Mammary epithelial cell (primary cell): ENCODE measurements at places on chromosomes 2 and 18. TPM values are rescaled to one million over a fixed set of nuclear protein-coding genes. Genes with fewer than 3 reads are reported as not detected.

GRCh38 chr2:151943461-151943860 is 115.2 kb upstream of the ARL5A start:
- peak; percentile 75 for DNase-seq

GRCh38 chr2:135799738-135800137 is 37.2 kb downstream of the LCT start:
- no peak for DNase-seq

DNA sequence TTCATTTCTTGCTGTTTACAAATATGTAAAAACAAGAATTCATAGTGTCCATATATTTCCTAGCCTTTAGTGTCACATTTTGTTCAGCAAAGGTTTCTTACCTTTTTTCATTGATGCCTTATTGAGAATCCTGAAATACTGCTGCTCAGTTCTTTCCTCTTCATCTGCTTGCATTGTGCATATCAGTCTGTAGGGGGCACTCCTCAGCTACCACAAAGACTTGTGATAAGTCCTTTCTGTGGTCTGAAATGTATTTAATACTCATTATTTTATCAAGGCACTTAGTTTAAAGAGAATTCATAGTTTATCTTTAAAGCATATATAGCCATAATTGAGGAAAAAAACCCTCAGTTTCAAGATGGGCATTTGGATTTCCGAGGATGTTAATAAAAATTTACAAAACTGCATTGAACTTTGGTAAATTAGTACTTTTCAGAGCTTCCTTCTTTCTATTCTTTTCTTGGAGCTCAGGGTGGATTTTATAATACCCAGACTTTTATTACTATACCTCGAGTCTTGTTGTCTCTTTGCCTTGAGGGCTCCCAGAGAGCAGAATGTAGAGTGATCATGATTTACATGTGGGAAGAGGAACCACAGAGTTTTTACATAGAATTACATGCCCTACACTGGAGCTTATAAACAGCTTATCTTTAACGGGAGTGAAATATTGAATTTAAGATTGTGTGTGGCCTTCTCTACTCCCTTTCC is 570.1 kb downstream of the PLCL1 start:
- DNase-seq, result peak; percentile 42

GRCh38 chr2:223929571-223930102 is 15.5 kb downstream of the WDFY1 start:
- DNase-seq, result no peak

- peak; percentile 19 for DNase-seq
These were observed 61.4 kb downstream of the CPS1 start for GRCh38 chr2:210617732-210618330.

- peak; percentile 35 for DNase-seq
These were observed 858.5 kb upstream of the PIK3C3 start for GRCh38 chr18:41096504-41096903.

GRCh38 chr18:28588884-28589549 is 412.1 kb upstream of the CDH2 start:
- DNase-seq, result no peak

- no peak for DNase-seq
These were observed 165.4 kb downstream of the MYCN start for GRCh38 chr2:16105669-16106281.

- DNase-seq, result no peak
These were observed 25.3 kb downstream of the MMADHC start for GRCh38 chr2:149562324-149562723.

GRCh38 chr18:5951515-5952091 is 56.3 kb upstream of the TMEM200C start:
- no peak for DNase-seq

DNA sequence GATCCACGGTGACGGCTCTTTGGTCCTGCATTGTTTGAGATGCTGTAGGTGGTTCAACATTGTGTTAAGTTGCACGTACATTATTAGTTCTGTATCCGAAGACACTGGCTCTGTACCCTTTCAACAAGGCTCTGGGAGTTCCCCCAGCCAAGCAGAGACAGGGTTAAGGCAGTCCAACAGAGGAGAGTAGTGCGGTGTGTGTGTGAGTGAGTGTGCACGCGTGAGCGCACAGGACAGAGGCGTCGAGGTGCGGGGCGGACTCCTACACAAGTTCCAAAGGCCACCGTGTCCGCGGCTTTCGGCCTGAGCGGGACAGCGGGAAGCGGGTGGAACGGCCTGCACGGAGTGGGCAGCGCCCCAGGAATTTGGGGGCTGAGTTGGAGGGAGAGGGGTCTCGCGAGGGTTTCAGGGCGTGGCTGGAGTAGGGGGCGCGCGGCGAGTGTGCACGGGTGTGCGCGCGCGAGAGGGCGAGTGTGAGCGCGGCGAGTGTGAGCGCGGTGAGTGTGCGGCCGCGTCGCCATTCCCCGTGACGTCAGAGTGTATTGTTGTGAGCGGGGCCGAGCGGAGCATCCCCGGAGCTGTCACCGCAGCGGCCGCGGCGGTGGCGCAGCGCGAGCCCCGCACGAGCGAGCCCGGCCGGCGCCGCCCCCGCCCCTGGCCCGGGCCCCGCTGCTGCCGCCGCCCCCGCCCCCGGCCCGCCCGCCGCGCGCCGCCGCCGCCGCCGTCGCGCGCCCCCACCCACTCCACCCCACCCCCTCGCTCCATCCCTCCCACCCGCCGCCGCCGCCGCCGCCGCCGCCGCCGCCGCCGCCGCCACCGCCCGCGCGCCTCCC is at the start of gene ASXL3:
TSS of gene ASXL3 (plus strand) at position 535 of the 833 bp plus-strand sequence. CDS start 413 bp downstream, outside the sequence.
- no peak for DNase-seq

GRCh38 chr2:70710038-70710690 is 57.8 kb downstream of the ADD2 start:
- no peak for DNase-seq

GRCh38 chr2:43841949-43842865 is 3.4 kb downstream of the ABCG8 start:
- no peak for DNase-seq

GRCh38 chr2:204479557-204479956 is 65.7 kb upstream of the PARD3B start:
- DNase-seq, result no peak

DNA sequence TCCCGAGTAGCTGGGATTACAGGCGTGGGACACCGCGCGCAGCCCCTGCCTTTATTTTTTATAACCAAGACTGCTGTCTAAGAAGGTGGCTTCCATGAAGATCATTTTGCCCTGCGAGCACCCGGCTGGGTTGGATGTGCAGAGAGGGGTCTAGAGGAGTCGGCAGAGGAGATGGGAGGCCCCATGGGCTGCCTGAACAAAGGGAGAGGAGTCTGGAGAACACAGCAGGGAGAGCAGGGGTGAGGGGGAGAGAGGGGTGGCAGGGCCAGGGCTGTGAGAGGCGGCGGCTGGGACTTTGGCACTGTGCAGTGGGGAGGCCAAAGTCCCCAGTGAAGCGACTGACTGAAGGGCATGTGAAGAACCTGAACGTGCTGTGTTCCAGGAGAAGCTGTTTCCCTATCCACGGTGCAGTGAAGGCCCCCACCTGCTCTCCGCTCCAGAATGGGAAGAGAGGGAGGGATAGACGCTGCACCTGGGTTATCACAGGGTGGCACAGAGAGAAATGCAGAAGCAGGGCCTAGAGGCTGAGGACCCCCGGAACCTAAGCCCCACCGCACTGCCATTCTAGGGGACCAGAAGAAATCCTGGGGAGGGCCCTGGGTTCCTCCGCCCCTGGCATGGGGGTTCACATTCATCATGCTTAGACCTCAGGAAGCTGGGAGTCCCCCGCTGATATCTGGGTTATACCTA is 24.8 kb upstream of the FOSL2 start:
- no peak for DNase-seq

DNA sequence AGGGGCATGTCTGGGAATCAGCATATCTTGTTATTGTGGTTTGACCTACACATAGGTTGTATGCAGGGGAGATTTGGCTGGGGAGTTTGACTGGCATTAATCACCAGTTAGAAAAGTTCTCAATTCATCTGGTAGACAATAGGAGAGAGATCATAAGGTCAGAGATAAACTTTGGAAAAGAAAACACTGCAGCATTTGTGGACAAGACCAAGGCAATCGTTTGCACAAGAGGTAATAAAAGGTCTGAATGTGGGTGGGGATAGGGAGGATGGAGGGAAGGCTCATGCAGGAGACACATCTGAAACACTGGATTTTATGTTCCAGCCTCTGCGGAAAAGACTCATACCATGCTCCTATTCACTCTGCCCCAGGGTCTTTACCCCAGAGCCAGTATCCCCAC is 136.9 kb downstream of the MAIP1 start:
- DNase-seq, result no peak

- DNase-seq, result no peak
These were observed 3.6 kb upstream of the TSPYL6 start for GRCh38 chr2:54259413-54260240.

GRCh38 chr18:79570266-79571201 is 109.1 kb upstream of the CTDP1 start:
- no peak for DNase-seq

- DNase-seq, result no peak
These were observed 141.0 kb upstream of the BCL2L11 start for GRCh38 chr2:110979471-110980338.

DNA sequence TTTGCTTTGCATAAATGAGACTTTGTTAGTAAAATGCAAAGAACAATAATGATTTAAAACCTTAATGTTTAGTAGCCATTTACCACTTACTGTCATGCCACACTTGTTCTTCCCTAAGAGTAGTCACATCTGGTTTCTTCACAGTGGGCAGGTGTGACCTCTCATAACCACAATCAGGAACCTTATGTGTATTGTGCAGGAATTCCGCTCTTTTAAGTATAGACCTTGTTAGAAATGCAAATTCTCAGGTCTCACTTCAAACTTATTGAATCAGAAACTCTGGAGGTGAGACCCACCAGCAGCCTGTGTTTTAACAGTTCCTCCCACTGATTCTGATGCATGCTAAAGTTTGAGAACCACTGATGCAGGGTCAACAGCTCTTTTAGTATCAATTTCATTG is 518.8 kb upstream of the MEX3C start:
- DNase-seq, result no peak

DNA sequence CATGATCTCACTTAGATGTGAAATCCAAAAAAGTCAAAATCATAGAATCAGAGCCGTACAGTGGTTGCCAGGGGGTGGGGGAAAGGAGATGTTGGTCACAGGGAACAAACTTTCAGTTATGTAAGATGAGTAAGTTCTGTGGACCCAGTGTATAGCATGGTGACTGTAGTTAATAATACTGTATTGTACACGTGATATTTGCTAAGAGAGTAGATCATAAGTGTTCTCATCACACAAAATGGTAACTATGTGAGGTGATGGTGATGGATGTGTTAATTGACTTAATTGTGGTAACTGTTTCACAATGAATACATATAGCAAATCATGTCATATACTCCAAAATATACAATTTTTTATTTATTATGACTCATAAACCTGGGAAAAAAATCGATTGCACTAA is 202.1 kb upstream of the SMAD7 start:
- no peak for DNase-seq

DNA sequence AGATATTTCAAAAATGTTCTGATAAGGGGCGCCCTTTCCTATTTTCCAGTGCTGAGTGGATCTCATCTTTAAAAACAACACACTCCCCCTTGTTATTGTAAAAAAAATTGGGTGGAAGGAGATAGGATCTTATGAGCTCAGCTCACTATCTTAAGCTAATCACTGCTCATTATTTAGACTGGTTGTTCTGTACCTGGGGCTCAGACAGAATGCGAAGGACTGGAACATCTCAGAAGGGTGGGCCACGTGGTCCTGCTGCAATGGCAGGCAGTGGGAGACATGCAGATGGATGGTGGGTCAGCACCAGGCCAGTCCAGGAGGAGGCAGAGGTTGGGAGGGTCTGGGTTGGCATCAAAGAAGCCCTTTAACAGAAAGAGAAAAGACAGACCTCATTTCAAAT is 48.3 kb upstream of the GPR155 start:
- DNase-seq, result no peak

DNA sequence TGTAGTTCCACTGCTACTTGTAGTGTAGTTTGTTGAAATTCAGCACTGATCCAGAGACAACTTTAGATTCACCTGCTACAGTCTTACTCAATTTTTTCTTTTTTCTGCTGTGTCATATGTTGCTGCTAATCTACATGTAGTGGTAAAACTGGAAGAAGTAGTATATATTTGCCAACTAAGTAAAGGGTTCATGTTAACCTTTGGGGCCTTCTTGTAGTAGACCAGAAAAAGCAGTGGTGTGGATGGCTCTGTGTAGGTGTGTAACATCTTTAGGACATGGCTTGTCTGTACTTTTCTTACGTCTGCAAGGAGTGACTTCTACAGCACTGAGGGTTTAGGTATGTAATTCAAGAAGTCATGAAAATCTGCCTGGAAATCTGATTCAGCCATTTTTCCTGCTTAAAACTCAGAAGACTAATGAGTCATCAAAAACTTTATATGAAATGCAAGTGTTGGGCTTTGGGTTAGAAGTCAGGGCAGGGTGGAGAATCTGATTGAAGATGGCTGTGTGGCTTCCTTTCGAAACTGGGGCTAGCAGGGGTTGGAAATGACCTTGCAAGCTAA is 8.4 kb downstream of the PTPRM start:
- peak; percentile 44 for DNase-seq

DNA sequence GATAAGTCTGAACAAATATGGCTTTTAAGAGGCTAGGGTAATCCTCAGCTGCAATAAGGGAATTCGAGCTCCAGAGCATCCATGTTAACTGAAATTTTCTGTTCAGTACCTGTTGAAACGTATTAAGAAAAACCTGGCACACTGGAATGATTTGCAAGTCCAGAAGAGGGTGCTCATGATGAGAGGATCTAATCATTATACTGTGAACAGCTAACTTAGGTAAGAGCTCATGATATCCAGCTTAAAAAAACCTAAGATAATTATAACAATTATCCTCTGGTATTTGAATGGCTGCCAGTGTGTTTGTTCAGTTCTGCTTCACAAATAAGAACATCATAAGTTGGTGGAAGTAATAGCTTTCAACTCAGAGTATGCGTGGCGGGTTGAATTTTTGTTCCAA is 1118.3 kb upstream of the DDX18 start:
- DNase-seq, result no peak

Gene GPBAR1
- 0.83 TPM for total RNA-seq

Gene EN1
- not detected in 2 replicates for total RNA-seq

Gene STAMBP
- 52.2 TPM for total RNA-seq

Gene TACR1
- not detected for total RNA-seq

Gene ADD2
- total RNA-seq, result not detected in 2 replicates

Gene DRC1
- 0.33 TPM for total RNA-seq

Gene ITGB6
- 461 TPM for total RNA-seq

Gene MSGN1
- total RNA-seq, result not detected in 2 replicates

Gene RAB31
- 20.0 and 34.6 TPM in 2 replicates for total RNA-seq
